Stimulated activated CD8-positive, alpha-beta memory T cell treated with anti-CD3 and anti-CD28 coated beads, Interleukin-12 subunit alpha, Interleukin-12 subunit beta, amount 100 ng/mL, for 4 hours (primary cell): ENCODE measurements at places on chromosomes 11 and 22.

GRCh38 chr11:26704249-26704648 lies 17.6 kb downstream of the SLC5A12 start:
- DNase-seq = no peak

GRCh38 chr11:112318184-112318591 lies 57.5 kb upstream of the PLET1 start:
- DNase-seq = no peak

DNA sequence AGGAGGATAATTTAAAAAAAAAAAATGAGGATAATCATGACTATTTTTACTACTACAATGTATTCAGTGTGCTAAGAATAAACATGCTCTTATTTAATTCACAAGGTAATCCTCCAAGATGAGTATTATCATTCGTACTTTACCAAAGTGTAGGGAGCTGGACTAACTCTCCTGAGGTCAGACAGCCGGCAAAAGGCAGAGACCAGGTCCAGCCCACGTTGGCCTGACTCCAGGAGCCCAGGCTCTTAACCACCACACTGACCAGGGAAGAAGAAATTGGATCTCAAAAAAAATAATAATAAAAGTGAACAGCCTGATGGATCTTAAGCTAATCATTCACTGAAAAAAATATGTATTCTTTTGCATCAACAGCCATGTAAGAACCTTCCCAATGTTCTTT lies 25.2 kb downstream of the PLAAT3 start:
- no peak for DNase-seq

GRCh38 chr11:119504371-119504770 lies 81.4 kb upstream of the THY1 start:
- DNase-seq = no peak

DNA sequence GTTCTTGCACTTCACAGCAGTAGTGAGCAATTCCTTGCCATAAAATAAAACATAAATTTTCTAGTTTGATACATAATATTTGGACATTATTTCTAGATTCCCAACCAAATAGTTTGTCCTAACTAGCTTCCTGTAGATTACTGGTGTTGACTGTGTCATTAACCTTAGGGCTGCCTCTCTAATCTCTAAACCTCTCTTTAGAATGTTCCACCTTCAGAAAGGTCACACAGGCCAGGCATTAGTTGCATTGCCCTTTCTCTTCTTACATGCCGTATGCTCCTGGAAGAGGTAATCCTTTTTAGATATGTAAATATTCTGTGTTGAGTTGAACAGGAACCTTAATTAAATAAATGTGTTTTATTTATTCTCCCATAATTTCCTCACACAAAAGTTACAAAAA lies 904.9 kb upstream of the CNTN5 start:
- DNase-seq = no peak

DNA sequence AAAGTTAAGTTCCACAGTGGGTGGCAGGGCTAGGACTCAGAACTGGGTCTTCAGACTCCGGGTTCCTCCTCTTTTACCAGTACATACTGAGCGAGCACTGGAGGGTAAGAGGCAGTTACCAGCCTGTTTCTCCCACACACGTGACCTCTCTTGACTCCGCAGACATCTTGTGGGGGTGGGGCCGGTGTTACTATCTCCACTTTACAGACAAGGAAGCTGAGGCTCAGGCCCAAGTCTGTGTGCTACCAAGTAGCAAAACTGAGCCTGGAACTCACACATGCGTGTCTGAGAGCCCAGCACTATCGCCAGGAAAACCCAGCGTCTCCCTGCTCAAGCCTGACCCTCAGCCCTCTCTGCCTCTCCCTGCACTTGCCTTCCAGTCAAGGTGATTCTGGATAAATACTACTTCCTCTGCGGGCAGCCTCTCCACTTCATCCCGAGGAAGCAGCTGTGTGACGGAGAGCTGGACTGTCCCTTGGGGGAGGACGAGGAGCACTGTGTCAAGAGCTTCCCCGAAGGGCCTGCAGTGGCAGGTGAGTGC lies 16.0 kb upstream of the SMIM35 start:
- no peak for DNase-seq

DNA sequence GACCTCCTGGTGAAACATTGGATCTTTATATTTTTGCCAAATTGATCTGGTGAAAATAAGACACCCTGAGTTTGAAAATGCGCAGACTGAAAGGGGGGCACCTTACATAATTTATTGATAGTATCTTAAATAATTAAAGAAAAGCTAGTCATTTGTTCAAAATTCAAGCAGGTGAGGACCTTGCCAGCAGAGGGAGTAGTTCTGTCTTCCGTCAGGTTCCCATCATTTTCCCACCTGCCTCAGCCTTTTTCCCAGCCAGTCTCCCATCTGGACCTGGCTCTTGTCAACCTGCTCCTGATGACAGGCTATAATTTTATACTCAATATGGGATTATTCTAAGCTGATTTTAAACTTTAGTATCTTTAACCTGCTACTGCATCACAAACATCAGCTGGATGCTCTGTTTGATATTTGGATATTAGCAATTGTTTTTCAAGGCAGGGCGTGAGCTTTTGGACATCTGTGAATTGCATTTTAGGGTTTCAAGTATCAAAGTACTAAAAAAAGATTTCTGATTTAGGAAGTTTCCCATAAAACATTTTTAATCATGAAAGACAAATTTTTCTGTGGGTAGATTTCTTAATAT lies 132.0 kb downstream of the ELP4 start:
- DNase-seq = no peak

DNA sequence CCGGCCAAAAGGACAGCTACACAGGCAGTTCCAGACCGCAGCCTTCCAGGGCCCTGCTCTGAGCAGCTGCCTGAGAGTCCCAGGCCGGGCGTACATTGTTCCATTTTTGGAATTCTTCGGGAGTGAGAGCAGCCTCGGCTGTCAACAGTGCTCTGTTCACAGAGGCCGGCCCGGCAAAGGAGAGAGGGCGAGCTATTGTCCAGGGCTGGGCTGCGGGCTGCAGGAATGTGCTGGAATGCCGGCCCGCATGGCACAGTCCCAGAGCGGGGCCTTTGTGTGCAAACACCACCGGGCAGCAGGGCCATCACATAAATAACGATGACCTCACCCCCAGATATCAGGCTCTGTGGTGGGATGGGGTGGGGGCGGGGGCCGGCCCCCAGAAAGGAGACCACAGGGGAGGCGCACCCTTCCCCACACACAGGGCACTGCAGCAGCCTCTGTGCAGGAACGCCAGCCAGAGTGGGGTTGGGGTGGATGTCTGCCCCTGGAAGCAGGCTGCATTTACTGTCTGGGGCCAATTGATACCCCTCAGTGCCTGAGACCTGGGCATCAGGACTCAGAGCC lies 15.8 kb downstream of the LINC01488 start:
- DNase-seq = no peak

DNA sequence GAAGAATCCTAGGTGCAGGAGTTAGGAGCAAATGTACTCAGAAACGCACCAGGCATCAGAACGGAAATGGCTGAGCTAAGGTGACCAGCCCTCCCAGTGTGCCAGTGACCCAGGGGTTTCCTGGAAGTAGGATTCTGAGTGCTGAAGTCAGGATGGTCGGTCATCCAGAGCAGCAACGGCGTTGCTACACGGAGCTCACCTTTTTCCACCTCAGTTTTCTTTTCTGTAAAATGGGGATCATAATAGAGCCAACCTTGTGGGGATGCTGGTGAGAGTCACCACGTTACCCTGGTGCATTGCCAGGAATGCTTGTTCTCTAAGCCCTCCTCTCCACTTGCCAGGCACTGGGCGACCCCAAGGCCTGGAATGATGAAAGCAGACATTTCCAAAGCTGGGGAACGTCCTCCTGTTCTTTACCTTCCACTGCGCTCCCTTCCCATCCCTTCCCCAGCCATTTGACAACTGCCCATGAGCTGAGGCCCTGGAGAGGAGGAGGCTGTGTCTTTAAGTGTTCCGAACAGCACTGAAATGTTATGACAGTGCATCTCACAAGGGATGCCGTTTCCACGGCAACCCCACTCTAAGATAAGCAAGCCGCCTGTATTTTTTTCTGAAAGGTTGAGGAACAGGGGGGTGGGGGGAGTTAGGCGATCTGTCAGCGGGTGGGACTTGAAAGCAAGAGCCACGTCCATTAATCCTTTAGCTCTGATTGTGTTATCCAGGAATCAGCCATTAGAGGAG lies 66.8 kb downstream of the TSPAN18 start:
- DNase-seq = no peak

GRCh38 chr11:79152511-79152910 lies 288.3 kb downstream of the TENM4 start:
- no peak for DNase-seq

DNA sequence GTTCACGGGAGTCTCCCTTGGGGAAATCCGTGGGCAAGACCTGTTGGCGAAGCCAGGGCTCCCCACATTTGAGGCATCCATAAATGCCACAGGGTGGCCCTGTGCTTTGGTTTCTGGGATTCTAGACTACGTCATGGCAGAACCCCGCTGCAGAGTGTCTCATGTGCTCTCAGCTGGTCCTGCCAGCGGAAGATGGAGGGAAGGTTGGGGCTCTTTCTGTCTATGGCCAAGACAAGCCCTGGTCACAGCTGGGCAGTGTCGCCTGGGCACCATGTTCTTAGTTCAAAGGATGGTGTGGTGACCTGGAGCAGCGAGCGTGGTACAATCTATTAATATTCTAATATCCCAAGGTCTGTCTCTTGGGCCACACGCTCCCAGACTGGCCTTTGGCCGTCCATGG lies 511.7 kb downstream of the TBC1D22A start:
- DNase-seq = no peak

DNA sequence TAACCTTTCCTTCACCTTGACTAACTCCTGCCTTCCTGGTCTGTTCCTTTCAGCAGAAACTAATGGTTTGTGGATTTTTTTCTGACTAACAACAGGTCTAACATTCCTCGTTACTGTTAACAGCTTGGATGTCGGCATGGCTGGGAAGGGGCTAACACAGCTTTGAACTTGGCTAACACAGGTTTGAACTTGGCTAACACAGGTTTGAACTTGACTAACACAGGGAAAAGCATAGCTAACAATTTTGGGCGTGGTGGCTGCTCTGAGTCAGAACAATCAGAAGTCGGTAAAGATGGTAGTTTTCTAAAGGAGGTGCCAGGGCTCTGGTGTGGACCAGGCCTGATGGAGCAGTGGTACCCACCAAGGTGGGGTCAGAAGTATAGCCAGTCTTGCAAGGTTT lies 16.1 kb downstream of the MIAT start:
- DNase-seq = no peak

GRCh38 chr11:96758957-96759356 lies 369.1 kb downstream of the JRKL start:
- no peak for DNase-seq

- DNase-seq = no peak
Measured at GRCh38 chr11:119416606-119417580, 6.1 kb downstream of the THY1 start.

- DNase-seq = no peak
Measured at GRCh38 chr11:34207487-34208180, 102.2 kb downstream of the NAT10 start.

DNA sequence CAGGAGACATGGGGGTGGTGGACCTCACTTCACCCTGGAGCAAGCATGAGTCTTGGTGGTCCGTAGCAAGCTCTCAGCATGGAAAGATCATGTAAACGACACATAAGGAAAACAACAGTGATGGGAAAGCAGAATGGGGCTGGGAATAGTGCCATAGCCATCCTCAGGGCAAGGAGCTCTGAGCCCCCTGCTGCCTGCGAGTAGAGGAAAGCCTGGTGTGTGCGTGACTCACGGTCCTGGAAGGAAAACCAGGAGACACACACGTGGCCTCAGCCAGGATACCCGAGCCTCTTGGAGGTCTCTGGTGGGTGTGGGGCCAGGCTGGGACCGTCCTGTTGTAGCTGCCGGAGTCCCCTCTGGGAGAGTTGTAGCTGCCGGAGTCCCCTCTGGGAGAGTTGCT lies 12.4 kb downstream of the SHANK3 start:
- no peak for DNase-seq
